ENCODE measurements at places on chromosomes 16 and 17.
A peak's percentile ranks its signal among the peaks of the same experiment; 100 is the strongest.

DNA sequence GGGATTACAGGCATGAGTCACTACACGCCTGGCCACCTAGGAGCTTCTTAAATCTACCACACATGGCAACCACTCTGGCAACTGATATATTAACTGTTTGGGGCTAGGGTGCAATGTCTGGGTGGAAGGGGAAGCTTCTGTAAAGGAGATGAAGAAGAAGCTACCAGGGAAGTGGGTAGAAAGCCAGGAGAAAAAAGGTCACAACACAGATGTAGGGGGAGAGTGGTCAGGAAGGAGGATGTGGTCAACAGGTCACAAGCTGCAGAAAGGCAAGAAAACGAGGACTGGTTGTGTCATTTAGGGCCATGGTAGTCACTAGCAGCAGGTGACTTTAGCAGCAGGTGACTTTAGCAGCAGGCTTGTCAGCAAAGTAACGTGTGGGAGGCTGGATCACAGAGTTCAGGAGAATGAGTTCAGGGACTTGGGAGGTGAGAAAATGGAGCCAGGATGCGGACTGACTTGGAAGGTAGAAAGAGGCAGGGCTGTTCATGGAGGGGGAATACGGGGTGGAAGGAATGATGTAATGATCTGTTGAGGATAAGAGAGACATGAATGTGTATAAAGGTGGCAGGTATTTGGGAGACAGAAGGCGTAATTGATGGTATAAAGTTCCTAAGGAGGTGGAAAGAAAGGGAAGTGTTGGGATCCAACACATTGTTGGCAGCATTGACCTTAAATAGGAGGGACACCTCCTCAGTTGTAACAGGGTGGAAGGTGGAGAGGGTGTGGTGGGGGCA is 16.3 kb upstream of the WFIKKN2 start:
- no peak for DNase-seq

DNA sequence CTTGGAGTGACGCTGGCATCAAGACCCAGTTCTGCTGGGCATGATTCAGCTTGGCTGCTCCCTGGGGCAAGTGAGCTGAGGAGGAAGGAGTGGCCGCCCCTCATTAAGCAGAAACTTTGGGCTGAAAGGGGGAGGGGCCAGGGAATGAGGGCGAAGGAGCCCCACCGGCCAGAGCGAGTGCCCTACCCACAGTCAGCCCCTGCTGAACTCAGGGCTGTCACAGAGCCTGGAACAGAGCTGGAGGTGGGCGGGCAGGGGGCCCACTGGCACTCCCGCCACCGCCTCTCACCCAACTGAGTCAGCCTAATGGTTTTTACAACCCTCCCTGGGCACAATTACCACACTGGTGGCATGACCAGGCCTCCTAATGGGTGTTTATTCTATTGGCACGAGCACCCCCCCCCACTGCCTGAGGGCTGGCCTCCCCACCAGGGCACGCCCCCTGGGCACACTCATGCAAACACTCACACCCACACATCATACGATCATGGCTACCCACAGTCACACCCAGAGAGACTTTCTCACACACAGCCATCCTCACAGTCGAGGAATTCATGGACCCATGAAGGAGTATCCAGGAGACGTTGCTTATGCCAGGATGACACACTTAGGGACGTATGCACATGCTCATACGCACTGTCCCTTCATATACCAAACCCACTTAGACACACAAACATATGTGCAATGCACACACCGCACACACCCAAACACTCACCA is 19.2 kb downstream of the UNC119 start:
- no peak for DNase-seq

GRCh38 chr17:19002805-19003542 is 1.6 kb downstream of the FAM83G start:
- no peak for DNase-seq

- DNase-seq = no peak
Observed at GRCh38 chr16:31052114-31052513, 18.8 kb downstream of the STX4 start.

DNA sequence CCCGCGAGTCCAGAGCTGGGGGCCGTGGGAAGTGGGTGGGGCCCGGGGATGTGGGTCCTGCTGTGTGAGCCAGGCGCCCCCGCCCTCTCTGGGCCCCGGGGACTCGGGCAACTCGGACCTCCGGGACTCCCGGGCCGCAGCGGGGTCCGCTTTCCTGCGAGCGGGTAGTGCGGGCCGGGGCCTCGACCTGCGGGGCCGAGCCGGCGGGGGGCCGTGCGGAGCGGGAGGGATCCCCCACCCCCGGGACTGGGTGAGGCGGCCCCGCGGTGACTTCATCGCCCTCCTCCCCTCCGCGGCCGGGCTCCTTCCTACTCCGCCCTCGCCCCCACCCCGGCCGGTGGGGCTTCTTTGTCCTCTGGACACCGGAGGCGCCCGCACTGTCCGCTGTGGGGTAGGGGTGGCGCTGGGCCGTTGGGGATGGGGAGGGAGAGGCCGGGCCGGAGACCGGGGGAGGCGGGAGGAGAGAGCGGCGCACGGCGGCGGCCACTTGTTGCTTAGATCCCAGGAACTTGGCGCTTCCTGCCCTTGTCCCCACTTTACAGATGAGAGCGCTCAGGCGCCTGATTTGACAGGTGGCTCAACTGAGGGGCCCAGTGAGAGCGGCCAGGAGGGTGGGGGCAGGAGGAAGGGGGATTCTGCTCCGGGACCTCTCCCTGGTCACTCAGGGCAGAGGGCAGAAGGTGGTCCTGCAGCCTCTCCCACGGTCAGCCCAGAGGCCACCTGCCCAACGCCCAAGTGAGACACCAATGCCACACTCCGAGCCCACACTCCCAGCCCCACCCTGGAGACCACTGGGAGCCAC is 874 bp downstream of the CMTM3 start:
- no peak for DNase-seq

GRCh38 chr17:3777366-3778120 is 23.4 kb downstream of the ITGAE start:
- no peak for DNase-seq

- DNase-seq = no peak
Observed at GRCh38 chr17:11908711-11909146, 88.5 kb downstream of the ZNF18 start.

- no peak for DNase-seq
Observed at GRCh38 chr17:6924208-6924607, 71.6 kb upstream of the ALOX12 start.

GRCh38 chr16:3791701-3792100 is 74.4 kb upstream of the TRAP1 start:
- DNase-seq = no peak

- DNase-seq = no peak
Observed at GRCh38 chr17:2125013-2125535, 70.2 kb downstream of the HIC1 start.

- no peak for DNase-seq
Observed at GRCh38 chr16:75280331-75280804, 28.9 kb upstream of the BCAR1 start.

GRCh38 chr17:75398279-75398678 is 7.2 kb downstream of the GRB2 start:
- DNase-seq = no peak

- no peak for DNase-seq
Observed at GRCh38 chr16:71467810-71468209, 5.8 kb upstream of the ZNF23 start.

- no peak for DNase-seq
Observed at GRCh38 chr16:73527187-73527586, 479.3 kb upstream of the ZFHX3 start.

DNA sequence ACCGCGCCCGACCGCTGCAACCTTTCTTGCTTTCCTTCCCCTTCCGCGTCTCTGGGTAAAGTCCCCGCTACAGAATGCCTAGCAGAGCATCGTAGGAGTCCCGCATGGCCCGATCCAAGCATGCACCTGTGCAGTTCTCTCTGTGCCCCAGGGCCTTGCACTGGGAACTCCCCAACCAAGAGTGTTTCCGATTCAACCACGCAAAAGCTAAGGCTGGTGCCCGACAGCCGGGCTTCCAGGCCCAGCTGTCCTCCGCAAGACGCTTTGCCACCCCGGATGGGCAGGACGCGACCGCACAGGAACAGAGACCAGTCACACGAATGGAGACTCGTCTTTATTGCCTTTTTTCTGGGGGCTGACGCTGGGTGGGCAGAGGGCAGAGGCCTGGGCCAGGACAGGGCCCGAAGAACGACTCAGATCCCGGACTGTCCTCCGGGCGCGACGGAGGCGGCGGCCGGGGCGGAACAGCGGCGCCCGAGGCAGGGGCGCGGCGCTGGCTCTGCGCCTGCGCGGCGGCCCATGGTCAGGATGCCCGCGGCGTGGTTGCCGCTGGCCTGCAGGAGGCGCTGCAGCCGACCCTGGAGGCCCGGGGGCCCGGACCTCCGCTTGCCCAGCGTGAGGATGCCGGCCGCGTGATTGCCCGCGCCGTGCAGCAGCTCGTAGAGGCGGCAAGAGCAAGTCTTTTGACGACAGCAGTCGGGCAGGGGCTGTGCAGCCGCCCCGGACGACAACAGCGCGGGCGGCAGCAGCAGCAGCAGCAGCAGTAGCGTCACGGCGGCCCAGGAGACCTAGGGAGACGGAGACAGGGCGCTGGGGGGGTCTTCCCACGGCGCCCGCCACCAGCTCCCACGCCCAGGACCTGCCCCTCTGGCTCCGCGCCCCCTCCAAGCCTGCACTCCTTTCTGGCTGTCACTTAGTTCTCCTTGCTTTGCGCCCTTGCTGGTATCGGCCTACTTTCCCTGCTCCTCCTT is 1.2 kb downstream of the HCRT start:
- no peak for DNase-seq

GRCh38 chr17:82836823-82837357 is 2.9 kb downstream of the ZNF750 start:
- peak; percentile 42 for DNase-seq

GRCh38 chr17:17416007-17416399 is 60.8 kb upstream of the MED9 start:
- no peak for DNase-seq

GRCh38 chr16:72474501-72475123 is 302.7 kb upstream of the PMFBP1 start:
- DNase-seq = no peak

DNA sequence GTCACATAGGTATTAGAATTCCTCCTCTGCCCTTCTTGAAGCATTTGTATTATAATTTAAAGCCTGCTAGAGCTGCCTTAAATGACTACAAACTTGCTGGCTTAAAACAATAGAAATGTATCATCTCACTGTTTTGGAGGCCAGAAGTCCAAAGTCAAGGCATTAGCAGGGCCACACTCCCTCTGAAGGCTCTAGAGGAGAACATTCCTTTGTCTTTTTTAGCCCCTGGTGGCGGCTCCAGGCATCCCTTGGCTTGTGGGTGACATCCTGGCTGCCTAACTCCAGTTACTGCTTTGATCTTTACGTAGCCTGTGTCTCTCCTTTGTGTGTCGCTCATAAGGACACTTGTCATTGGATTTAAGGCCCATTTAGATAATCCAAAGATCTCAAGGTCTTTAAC is 186.6 kb upstream of the SALL1 start:
- no peak for DNase-seq

GRCh38 chr16:86442703-86443102 is 67.6 kb upstream of the FOXF1 start:
- no peak for DNase-seq

GRCh38 chr16:69566240-69566980 is 644 bp downstream of the NFAT5 start:
- peak; percentile 58 for DNase-seq

- DNase-seq = no peak
Observed at GRCh38 chr16:47056688-47057629, 83.5 kb upstream of the DNAJA2 start.

GRCh38 chr16:88339930-88340754 is 42.6 kb upstream of the ZNF469 start:
- no peak for DNase-seq

DNA sequence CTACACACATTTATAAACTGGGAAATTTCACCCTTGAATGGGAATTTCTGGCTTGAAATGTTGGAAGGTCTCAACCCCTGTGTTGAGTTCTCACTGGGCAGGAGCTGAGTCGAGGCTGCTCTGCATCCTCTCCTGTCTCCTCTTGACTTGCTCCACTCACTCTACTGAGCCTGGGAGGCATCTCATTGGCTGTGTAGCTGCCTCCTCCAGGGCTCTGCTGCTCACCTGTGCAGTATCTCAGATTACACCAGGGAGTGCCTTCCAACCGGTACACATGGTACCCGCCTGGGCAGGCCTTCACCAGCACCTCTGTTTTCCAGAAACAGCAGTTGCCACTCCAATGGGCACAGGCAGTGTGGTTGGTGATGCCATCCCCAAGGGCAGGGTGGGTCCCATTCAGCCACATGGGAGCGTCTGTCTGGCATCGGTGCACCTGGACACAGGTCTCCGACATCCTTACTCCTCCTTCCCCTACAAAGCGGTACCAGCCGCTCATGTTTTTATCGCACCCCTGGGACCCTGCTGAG is 3.7 kb downstream of the GP2 start:
- DNase-seq = no peak

GRCh38 chr17:10556301-10557005 is 7.0 kb upstream of the MYH2 start:
- DNase-seq = no peak

DNA sequence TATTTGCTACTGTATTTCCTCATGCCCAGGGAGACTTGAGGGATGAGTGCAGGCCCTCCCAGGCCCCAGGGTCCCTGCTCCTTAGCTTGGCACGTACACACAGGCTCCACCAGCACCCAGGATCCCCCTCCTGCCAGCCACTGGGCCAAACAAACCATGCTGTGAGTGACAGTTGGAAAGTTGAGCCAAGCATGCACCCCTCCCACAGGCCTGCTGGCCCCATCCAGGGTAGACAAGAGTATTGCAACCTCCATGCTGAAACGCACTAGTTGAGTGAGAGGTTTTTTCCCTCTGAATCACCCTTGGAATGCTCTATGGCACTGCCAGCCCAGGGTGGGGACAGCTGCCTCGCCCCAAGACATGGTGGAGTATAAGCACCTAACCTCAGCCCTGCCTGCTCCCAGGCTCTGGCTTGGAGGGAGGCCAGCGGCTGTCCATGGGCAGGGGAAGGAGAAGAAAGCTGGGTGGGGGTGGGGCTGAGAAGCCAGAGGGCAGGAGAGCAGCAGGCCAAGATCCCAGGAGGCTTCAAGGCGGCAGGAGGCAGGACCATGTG is 49.6 kb downstream of the PITPNM3 start:
- DNase-seq = no peak

GRCh38 chr16:24119807-24120206 is 136.3 kb upstream of the CACNG3 start:
- no peak for DNase-seq

GRCh38 chr17:59464246-59464645 is 101.2 kb upstream of the DHX40 start:
- no peak for DNase-seq

- peak; percentile 63 for DNase-seq
Observed at GRCh38 chr17:7650509-7651096, at the start of gene ATP1B2. ATP1B2 (plus strand) TSS chr17:7650926; CDS start chr17:7651519, 593 bp downstream.

- peak; percentile 16 for DNase-seq
Observed at GRCh38 chr17:64984851-64985521, 65.7 kb upstream of the LRRC37A3 start.

DNA sequence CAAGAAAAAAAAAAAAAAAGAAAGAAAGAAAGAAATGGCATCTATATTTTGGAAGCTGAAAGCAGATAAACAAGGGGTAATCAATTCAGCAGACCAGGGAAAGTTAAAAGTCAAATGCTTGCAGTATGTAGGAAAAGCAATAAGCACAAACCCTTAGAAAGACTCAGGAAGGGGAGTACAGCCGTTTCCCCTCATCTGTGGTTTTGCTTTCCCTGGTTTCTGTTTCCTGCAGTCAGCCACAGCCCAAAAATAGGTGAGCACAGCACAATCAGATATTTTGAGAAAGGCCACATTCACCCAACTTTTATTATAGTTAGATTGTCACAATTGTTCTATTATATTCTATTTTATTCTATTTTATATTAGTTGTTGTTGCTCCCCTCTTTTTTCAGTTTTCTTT is 14.4 kb upstream of the ALOX12 start:
- no peak for DNase-seq

- no peak for DNase-seq
Observed at GRCh38 chr16:75282466-75283281, 31.2 kb upstream of the BCAR1 start.
